ENCODE measurements at places on chromosomes 3 and 15.

- DNase-seq = peak; percentile 47
Measured at GRCh38 chr3:53195602-53196574, 34.9 kb downstream of the PRKCD start.

DNA sequence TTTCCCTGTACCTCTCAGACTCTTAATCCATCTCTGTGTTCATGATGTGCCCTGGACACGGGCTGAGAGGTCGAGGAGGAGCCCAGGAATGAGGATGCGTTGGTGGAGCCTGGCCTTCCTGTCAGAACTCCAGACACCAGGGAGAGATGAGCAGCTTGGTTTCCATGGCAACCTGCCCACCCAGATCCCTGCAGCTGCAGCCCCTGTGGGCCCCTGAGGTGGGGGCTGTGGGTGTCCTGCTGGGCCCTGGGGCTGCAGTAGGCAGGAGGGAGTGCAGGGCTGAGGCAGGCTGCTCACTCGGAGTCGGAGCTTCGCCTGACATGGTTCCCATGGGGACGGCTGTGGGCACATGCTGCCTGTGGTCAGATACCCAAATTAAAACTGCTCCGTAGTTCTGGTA is 7.7 kb upstream of the SCN10A start:
- no peak for DNase-seq

GRCh38 chr15:98951493-98952320 is 55.9 kb downstream of the PGPEP1L start:
- DNase-seq = no peak

DNA sequence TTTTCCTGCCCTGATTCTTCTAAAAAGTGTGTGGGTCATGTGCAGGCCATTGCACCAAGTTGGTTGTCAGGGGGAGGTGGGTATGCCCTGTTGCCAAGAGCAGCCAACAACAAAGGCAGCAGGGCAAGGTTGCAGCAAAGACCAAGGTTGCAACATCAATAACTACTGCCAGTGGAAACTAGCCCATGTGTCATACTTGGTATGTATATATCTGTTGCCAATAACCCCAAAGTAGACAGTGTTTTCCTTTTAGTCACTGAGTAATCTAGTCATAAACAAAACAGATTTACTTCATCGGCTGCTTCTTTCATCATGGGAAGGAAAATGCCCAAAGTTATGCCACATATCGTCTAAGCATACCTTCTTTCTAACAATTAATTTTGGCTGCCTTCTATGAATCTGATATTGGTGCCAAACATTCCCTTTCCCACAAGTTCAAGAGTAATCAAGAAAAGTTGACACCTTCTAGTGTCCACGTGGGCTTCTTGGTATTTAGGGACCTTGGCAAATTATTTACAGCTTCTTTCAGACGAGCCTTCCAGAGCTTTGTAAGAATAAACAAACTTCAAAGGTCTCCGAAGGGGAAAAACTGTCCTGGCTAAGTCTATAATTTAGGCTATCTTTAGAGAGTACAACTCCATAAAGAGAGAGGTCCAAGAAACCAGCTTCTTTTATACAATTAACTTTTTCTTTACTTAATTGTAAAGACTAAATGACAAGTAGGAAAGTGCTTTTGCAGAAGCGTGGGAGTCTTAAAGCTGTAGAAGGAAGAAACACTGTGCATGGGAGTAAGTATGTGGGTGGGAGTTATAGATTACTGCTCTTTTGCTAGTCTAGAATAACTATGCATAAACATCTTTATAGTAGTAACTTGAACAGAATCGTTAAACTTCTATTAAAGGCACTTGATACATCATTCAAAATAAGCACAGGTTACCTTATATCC is 10.0 kb upstream of the MBNL1 start:
- DNase-seq = peak; percentile 98

- DNase-seq = peak; percentile 1
Measured at GRCh38 chr3:102791641-102792589, 357.1 kb downstream of the ZPLD1 start.

DNA sequence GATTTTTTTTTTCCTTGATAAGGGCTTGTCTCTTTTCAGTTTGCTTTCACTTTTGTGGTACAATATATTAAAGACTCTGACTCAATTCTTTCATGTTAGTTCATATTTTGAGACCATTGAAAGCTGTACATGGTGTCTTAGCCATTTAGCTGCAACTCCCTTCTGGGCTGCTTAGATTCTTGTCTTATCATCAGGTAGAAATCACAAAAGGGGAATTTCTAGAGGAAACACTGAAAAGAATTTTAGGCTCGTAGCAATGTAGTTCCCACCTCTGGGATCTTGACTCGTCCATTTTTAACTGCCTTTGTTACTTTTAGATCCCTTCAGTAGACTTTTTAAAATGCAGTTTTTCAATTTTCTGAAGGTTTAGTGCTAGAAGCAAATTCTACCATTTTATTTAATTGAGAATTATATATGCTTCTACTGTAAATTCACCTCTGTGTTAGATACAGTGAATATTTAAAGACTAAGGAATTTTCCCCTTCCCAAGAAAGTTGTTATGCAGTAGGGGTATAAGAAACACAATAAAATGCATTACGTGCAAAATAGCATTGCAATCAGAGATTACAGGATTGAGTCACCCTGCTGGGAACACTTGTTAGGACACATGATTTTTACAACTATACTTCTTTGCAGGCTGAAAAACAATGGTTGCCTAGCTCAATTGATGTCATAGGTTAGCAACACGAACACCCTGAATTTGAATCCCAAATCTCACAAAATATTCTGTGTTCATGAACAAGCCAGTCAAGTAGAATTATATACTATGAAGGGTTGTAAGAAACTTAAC is 772.7 kb downstream of the PDCD6IP start:
- no peak for DNase-seq

GRCh38 chr15:39922462-39923092 is 2.5 kb upstream of the GPR176 start:
- DNase-seq = no peak

- DNase-seq = peak; percentile 66
Measured at GRCh38 chr15:52183562-52184173, 7.5 kb downstream of the GNB5 start.

DNA sequence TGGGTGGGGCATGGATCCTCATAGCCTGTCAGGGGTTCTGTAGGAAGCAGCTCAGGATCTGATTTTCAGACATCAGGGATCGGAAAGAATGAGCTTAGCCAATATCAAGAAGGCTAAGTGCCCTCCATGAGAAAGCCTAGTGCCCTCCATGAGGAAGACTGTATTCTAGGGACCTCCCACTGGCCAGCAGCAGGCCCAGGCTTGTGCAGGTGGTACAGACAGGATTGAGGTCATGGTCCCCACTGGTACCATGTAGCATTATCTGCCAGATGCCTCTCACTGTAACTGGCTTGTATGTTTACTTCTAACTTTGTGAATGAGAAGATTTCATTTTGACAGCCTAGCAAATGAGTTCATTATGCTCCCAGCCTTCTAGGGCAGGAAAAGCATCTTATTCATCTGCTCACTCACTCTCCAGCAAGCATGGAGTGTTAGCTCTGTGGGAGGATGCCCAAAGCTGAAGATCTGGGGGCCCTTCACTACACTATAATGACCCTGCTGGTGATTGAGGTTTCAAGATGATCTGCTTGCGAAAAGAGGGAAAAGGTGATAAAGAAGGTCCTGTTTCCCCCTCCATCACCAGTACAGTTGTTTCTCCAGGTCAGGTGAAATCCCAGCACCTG is 7.5 kb downstream of the EPHB1 start:
- DNase-seq = no peak

GRCh38 chr15:68299436-68299835 is 21.9 kb downstream of the FEM1B start:
- DNase-seq = no peak

DNA sequence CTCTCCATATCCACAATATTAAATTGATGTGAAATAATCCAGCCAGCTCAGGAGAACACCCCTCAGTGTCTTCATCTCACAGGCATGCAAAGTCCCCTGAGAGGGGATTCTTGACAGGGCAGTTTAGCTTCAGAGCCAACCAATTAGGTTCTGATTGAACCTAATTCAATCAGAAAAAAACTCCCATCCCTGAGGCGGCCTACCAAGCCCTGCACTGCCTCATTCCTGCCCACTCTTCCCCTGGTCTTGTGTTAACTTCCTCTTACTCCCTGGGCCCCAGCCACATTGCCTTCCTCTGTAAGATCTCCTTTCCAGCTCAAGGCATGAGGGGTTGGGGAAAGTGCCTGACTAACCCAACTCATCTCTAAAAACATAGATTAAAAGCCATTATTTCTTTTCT is 46.1 kb downstream of the FRMD4B start:
- no peak for DNase-seq

- DNase-seq = no peak
Measured at GRCh38 chr3:187735837-187736236, 9.4 kb downstream of the BCL6 start.

GRCh38 chr3:114155370-114155821 is 23.5 kb downstream of the DRD3 start:
- DNase-seq = peak; percentile 41

- peak; percentile 22 for DNase-seq
Measured at GRCh38 chr3:16370872-16371740, 106.1 kb downstream of the OXNAD1 start.

- no peak for DNase-seq
Measured at GRCh38 chr3:123105201-123106189, 38.7 kb downstream of the PDIA5 start.

DNA sequence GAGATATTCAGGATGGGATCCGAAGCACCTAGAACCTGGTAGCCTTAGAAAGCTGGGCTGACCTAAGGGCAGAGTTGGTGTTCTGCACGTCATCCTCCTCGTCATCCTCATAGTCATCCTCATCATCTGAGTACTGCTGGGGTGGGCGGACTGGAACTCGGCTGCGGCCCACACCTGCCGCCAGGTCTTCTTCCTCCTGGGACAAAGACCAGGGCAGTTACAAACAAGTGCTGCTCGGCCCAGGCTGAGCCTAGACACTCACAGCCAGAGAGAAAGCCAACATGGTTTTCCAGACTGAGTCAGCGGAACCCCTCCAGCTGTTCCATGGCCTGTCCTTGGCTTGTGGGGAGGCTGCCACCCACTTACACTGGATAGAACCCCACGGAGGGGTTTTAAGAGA is 40.5 kb downstream of the SEMA3G start:
- no peak for DNase-seq

DNA sequence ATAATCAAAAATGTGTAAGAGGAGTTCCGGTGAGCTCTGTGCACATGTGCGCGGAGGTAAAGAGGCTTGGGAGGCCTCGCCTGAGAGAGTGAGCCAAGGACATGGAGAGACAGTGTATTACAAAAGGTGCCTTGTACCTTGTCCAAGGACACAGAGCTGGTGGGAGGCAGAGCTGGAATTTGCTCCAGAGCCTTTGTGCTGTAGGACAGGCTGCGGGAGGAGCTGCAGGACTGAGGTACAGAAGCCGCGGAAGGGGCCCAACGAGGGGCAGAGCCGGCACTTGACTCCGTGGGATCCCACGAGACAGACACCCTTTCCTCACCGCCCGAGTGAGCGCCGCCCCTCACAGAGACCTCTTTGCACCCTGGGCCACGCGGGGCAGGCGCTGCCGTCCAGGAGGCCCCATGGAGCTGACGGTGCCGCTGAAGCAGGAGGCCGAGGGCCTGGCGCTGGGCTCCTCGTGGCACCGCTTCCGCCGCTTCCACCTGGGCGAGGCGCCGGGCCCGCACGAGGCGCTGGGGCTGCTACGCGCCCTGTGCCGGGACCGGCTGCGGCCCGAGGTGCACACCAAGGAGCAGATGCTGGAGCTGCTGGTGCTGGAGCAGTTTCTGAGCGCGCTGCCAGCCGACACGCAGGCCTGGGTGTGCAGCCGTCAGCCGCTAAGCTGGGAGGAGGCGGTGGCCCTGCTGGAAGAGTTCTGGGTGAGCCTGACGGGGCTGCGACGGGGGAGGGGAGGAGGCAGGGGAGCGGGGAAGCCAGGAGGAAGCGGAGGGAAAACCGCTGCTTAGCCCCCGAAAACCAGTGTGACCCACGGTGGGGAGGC is 68.7 kb downstream of the SLTM start:
- peak; percentile 45 for DNase-seq

GRCh38 chr15:101043911-101044624 is 124.9 kb downstream of the LRRK1 start:
- DNase-seq = no peak

DNA sequence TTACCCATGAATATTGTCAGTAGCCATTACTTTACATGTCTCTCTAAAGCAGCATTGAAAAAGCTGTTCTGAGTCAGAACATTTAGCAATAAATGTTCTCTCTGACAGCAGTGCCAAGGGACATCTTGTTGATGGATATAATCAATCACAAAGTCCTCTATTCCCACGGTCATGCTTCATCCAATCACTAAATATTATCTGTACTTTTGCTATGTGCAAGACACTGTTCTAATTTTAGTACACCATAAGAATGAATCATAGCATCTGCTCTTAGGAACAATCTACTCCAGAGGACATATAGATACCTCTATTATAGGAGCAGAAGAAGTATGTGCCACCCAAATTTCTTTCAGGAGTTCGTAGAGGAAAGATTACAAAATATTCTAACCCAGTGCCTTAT is 142.5 kb upstream of the MBNL1 start:
- peak; percentile 61 for DNase-seq

- DNase-seq = no peak
Measured at GRCh38 chr3:181274025-181274424, 284.5 kb upstream of the DNAJC19 start.

GRCh38 chr15:67550522-67550921 is 8.0 kb downstream of the MAP2K5 start:
- DNase-seq = peak; percentile 48

DNA sequence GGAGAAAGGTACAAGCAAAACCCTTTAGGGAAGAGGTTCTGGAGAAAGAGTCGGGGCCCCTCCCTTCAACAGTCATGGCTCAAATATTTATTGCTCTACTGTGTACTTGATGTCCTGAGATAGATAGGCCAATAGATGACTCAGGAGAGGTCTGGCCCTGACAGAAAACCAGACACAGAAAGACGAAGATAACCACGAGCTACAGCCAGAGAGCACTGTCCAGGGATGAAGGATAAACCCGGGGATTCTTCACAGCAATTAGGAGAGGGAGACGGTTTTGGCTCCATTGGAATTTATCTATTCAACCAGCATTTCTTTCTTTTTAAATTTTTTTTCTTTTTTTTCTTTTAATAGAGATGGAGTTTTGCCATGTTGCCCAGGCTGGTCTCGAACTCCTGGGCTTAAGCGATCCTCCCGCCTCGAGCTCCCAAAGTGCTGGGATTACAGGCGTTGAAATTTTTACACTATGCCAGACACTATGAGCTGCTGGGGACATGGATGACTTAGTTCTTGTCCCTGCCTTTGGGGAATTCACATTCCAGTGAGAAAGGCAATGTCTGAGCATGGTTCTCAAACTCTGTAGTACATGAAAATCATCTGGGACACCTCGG is 4.6 kb upstream of the CIDEC start:
- peak; percentile 87 for DNase-seq

DNA sequence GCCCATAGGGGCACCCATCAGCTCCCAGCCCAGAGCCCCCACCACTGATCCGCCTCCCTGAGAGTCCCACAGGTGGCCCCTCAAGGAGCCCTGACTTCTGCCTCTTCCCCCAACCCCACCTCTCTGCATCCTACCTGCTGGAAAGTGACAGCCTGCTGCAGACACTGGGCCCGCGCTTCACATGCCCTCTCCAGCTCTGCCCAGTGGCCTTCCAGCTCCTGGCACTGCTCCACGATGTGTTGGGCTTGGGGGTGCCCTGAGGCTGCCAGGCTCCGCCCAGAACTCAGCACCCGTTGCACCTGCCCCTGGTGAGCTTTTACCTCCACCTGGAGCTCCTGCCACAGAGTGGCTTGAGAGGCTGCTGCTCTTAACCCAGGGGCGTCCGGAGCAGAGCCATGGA is 20.1 kb downstream of the SPTBN5 start:
- no peak for DNase-seq

Data from choroid plexus epithelial cell (primary cell).